ENCODE measurements at places on chromosomes 1 and 21.
A peak's percentile ranks its signal among the peaks of the same experiment; 100 is the strongest.

DNA sequence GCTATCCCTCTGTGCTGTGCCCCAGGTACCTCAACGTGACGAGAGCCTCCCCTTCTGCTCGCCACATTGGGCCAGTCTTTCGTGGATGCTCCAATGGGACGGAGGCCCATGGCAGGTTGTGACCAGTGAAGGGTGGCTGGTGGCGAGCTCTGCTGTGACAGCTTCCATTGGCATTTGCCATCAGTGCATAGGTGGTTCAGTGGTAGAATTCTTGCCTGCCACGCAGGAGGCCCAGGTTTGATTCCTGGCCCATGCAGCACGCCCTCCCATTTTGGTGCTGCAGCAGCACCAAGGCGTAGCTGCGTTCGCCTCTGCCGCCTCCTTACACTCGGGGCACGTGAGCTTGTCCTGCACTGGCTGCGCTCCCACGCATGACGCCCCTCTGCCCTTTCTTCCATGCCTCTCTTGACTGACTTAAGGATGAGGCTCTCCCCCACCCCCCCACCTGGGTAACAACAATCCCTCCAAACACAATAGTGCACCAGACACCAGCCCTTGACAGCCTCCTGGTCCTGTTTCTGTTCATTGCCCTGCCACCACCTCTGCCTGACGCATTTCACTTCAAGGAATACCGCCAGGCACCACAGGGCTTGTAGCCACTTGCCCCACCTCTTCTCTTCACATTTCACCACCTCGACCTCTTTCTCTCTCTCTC is 24.7 kb upstream of the FCGR2A start:
- no peak for DNase-seq

DNA sequence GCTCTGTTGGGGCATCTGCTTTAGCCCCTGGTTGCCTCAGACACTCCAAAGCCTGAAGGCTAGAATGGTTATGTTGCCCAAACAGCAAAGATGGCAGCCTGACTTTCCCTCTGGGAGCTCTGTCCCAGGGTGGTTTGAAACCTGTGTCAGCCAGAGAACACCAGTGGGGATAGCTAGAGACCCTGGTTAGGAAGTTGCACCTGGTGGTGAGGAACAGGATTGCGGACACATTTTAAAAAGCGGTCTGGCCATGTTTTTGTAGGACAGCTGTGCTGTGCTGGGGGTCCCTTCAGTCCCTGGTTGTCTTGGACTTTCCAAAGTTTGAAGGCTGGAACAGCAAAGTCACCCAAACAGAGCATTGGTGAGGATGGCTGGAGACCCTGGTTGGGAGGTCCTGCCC is 87.8 kb downstream of the DNM3 start:
- DNase-seq: no peak

DNA sequence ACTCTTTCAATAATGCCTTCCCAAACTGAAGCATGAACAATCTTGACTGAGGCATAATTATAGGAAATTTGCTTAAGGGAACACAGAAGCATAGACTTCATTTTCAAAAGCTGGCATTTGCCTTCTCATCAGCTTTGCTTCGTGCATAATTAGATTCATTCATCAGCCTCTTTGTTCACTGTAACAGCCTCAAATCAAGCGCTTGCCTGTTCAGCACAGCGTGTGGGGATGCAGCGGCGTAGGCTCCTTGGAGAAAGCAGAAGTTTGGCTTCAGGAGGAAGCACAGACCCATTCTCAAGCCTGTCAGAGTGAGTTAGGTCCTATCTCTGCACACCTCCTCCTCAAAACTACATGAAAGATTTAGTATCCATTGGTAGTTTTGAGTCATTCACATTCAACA is 246.4 kb upstream of the MAP1LC3C start:
- no peak for DNase-seq

GRCh38 chr1:40627987-40628902 is 37.2 kb downstream of the RIMS3 start:
- DNase-seq: peak; percentile 73

DNA sequence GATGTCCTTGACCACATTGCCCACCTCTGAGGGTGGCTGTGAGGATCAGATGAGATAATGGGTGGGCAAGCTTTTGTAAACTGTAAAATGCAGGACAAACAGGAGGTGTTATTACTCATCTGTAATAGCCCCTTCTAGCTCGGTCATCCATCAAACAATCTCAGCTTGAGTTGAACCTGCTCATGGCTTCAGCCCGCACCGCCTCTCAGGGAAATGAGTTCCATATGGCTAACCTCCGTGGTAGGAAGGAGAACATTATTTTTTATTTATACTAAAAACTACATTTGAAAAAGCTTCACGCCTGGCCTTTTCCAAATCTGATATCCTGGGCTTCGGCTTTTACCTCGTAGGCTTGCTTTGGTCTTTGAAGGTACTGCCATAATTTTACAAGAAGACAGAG is 116.2 kb upstream of the USP24 start:
- no peak for DNase-seq

- DNase-seq: no peak
Measured at GRCh38 chr1:172517081-172517480, 15.9 kb upstream of the SUCO start.

Measured in GM06990 (cell line).